ENCODE measurements at places on chromosomes 12 and 14. TPM values are rescaled to one million over a fixed set of nuclear protein-coding genes. Genes with fewer than 3 reads are reported as not detected.

GRCh38 chr12:64510667-64511066 lies 58.7 kb downstream of the TBK1 start:
- no peak for DNase-seq

DNA sequence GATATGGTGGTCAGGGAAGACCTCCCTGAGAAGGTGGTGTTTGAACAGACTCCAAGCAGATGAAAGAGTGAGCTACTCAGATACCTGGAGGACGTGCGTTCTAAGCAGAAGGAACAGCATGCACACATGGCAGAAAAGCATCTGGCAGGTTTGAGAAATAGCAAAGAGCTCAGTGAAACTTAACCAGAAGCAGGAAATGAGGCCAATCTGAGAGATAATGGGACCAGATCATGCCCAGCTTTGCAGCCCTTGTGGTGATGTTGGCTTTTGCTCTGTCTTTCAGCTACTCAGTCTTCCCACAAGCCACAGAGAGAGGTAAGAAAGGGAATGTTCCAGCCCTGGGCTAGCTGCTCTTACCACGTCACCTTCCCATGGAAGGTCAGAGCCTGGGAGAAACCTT lies 176.3 kb upstream of the GSC start:
- no peak for DNase-seq

GRCh38 chr14:103503296-103503695 lies 19.3 kb downstream of the CKB start:
- no peak for DNase-seq

- DNase-seq, result no peak
These were observed 260.1 kb downstream of the C12orf75 start for GRCh38 chr12:105590571-105590970.

The DAO gene
- total RNA-seq, result not detected

The SLC24A4 gene
- 1.0 TPM for total RNA-seq

- no peak for DNase-seq
These were observed 171.9 kb downstream of the RGS6 start for GRCh38 chr14:72104011-72104613.

- DNase-seq, result no peak
These were observed 23.8 kb upstream of the PPP2R5C start for GRCh38 chr14:101737414-101738339.

The UTP20 gene
- total RNA-seq, result 14.3 TPM

DNA sequence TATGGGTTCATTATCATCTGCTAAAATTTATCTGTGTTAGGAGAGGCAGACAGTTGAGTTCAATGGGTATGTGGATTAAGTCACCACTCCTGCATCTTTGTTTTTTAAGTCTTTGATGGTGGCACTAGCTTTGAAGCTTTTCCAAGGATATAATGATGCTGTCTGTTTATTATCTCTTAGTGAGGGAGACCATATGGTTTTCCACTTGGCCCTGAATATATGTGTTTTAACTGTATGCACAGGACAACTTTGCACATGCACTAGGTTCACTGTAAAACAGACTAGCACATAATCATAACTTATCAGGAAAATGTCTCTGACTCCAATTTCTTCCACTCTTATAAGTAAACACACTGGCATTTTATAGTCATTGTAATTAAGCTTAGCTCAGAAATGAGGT lies 8.9 kb downstream of the OR6C74 start:
- DNase-seq, result no peak

The TTC8 gene
- 8.6 TPM for total RNA-seq

- no peak for DNase-seq
These were observed 86.8 kb upstream of the HIF1A start for GRCh38 chr14:61608245-61609165.

- DNase-seq, result no peak
These were observed 27.8 kb upstream of the BHLHE41 start for GRCh38 chr12:26152507-26153102.

- no peak for DNase-seq
These were observed 272.7 kb downstream of the CACNA1C start for GRCh38 chr12:2325519-2325918.

- no peak for DNase-seq
These were observed 41.8 kb upstream of the PPP2R5C start for GRCh38 chr14:101719708-101720107.

DNA sequence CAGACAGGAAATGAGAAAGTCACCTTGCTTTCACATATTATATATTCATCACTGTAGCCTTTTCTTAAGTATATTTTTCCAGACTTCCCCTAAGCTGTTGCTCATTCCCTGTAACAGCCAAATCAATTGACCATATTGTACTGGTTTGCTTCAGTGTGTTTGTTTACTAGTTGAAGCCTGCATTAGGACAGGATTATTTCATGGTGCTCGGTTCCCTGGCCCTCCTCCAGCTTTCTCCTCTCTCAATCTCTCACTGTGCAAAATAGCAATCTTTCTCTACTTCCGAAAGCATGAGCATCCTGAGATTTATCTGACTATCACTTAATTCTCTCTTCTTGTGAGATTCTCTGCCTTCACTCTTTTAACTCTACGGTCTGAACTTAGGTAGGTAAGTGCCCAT lies 2.4 kb downstream of the SLC35F4 start:
- no peak for DNase-seq

DNA sequence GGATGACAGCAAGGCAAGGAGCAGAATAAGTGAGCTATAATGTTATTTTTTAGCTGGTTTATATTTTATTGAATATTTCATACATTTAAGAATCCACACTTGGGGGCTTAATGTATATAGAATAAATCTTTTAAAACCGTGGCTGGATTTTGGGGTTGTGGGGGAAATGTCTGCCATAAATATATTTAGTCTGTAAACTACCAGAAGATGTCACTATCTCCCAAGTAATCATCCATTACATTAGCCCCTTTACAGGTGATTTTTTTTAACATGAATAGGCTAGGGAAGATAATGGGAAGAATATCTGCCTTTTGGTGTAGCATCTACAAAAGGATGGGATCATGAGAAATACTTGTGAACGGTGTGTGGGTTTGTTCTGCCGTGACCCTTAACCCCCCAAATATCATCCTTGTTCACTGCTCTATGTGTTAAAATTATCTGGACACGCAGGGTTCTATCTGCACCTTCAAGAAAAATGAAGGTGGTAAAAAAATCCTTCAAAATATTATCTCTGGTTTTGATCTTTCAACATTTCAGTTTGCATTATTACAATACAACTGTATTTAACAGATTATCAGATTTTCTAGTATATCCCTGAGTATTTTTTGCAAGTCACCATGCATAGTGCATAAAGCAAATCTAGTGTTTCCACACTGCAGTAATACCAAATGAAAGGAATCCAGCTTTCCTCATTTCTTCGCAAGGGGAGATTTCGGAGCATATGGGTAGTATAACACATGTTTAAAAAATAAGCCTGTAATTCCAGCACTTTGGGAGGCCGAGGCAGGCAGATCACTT lies 8.0 kb upstream of the SLC17A8 start:
- no peak for DNase-seq

DNA sequence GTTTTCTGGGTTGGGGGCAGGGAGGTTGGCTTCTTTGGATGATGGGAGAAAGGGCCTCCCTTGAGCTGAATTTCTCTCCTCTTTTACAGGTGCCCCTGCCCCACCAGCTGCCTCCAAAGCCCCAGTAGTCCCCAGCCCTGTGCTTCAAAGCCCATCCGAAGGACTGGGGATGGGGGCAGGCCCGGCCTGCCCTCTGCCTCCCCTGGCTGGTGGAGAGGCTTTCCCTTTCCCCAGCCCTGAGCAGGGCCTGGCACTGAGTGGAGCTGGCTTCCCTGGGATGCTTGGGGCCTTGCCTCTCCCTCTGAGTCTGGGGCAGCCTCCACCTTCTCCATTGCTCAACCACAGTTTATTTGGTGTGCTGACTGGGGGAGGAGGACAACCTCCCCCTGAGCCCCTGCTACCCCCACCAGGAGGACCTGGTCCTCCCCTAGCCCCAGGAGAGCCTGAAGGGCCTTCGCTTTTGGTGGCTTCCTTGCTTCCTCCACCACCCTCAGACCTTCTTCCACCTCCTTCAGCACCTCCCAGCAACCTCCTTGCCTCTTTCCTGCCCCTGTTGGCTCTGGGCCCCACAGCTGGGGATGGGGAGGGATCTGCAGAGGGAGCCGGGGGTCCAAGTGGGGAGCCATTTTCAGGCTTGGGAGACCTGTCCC lies 4.0 kb downstream of the MBD6 start:
- DNase-seq, result no peak

Data from omental fat pad (tissue), 4 donors.